ENCODE measurements at places on chromosomes 2 and 18.

GRCh38 chr2:28979576-28980366 is 1.3 kb upstream of the TOGARAM2 start:
- no peak for DNase-seq

DNA sequence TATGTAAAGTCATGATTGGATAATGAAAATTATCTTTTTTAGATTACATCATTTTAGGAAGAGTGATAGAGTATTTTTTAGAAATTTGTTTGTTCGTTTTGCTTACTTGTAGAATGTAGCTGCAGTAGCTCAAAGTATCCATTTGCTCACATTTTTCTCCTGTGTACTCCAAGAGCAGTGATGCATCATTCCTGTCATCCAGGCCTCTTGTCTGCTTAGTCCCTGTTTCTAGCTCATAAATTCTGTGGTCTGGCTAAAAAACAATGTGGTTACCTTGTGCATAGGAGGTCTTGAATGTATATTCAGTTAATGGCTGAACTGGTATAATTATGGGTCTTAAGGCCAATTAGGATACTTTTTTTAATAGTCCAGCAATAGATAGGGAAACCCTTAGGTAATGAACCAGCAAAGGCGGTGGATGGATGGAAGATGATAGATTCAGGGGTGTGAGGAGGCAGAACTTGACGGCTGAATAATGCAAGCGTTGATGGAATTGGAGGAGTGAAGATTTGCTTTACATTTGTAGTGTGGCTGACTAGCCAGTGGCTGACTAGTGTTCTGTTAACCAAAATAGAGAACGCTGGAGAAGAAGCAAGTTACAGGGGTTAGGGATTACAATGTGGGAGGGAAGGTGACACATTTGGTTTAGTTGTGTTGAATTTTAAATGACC is 145.0 kb downstream of the ZNF407 start:
- DNase-seq, result no peak

DNA sequence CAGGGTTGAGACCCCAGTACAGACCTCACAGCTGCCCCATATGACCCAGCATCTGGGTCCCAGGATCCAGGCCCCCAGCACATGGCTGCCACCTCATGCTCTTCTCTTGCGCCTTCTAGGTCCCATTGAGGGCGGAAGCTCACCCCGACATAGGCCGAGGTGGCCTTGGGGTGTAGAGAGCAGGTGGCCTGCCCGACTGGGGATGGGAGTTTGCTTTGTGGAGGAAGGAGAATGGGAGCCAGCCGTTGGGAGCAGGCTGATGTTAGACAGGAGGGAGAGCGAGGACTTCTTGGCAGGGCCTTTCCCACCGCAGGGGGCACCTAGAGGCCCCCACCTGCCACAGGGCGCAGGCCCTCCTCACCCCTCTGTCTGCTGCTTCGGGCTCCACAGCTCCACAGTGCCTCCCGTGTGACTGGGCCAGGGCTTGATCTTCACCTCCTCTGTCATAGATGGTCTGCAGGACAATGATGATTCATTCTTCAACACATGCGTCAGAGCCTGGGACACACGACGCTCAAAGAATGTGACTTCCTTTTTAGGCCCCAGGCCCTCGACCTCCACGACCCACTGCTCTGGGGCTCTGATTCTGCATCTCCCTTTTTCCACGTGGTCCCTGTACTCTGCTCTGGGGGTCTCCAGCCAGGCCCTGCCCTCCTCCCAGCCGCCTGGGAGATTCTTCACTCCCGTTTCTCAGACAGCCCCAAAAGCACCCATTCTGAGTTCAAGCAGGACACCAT is 86.6 kb upstream of the ODC1 start:
- DNase-seq, result no peak

DNA sequence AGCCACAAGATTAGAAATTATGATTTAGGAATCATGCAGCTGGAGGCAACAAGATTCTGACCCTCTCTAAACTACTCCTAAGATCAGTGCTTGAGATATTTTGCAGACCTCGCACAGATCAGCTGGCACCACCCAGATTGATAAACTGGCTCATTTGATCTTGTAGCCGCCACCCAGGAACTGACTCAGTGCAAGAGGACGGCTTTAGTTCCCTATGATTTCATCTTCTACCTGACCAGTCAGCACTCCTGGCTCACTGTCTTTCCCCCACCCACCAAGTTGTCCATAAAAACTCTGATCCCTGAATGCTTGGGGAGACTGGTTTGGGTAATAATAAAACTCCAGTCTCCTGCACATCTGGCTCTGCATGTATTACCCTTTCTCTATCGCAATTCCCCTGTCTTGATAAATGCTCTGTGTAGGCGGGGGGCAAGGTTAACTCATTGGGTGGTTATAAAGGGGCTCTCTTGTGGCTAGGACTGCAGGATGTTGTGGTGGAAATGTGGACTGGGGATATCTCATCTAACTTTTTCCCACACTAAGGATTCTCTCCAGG is 96.1 kb downstream of the ARL6IP6 start:
- no peak for DNase-seq

DNA sequence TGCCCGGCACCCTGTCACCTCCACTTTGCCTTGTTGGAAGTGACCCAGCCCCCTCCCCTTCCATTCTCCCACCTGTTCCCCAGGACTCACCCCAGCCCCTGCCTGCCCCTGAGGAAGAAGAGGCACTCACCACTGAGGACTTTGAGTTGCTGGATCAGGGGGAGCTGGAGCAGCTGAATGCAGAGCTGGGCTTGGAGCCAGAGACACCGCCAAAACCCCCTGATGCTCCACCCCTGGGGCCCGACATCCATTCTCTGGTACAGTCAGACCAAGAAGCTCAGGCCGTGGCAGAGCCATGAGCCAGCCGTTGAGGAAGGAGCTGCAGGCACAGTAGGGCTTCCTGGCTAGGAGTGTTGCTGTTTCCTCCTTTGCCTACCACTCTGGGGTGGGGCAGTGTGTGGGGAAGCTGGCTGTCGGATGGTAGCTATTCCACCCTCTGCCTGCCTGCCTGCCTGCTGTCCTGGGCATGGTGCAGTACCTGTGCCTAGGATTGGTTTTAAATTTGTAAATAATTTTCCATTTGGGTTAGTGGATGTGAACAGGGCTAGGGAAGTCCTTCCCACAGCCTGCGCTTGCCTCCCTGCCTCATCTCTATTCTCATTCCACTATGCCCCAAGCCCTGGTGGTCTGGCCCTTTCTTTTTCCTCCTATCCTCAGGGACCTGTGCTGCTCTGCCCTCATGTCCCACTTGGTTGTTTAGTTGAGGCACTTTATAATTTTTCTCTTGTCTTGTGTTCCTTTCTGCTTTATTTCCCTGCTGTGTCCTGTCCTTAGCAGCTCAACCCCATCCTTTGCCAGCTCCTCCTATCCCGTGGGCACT is 4.5 kb downstream of the RETREG2 start:
- DNase-seq, result peak; percentile 37

GRCh38 chr2:170530284-170530745 is 184.8 kb upstream of the SP5 start:
- DNase-seq, result no peak

DNA sequence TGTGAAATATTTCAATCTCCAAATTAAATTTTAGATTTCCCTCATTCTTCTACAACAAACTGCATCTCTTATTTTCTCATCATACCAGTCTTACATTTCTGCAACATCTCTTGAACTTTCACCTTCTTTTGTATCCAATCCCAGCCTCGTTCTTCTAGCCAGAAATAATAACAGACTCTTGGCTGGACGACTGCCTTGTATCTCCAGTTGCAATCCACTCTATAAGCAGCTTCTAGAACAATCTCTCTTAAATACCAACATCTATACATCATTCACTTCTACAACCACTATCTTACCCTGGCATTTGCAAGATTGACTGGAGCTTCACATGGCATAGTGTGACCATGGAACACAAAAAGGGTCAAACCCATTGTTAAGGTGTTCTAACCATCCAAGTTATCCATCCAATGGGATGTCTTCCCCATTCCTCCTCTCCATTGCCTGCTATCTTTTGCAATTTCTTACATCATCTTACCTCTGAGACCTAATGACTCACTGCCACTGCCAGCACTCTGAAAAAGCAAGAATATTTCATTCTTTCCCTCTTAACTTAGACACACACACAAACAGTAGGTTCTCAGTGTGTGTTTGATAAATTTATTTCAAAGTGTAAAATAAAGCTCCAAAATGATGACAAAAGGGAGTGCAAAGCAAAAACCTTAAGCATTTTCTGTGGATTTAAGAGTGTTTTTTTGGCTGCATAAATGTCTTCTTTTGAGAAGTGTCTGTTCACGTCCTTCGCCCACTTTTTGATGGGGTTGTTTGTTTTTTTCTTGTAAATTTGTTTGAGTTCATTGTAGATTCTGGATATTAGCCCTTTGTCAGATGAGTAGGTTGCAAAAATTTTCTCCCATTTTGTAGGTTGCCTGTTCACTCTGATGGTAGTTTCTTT is 145.6 kb downstream of the METTL4 start:
- no peak for DNase-seq

DNA sequence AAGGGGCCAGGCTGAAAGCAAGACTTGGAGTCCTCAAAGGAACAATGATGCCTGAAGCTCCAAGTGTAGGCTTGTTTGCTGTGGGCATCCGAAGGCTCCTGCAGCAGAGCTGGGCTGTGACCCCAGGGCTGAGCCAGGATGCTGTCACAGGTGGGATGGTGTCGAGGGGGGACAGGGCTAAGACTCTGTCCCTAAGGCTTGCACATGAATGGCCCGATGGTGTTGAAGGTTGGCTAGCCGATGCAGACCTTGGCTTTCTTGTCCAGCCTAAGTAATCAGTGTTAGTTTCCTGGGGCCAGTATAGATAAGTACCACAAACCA is 251.0 kb downstream of the NDUFA10 start:
- no peak for DNase-seq

GRCh38 chr18:79964330-79965118 is at the start of gene HSBP1L1:
Gene HSBP1L1, plus strand, starts transcription at chr18:79964643. Its CDS starts 93 bp downstream, at chr18:79964736.
- peak; percentile 46 for DNase-seq

- no peak for DNase-seq
Measured at GRCh38 chr2:151730262-151730975, 3.9 kb downstream of the NEB start.

- no peak for DNase-seq
Measured at GRCh38 chr2:158484892-158485556, 28.3 kb downstream of the PKP4 start.

GRCh38 chr18:68177807-68178702 is 536.9 kb downstream of the TMX3 start:
- no peak for DNase-seq

- DNase-seq, result no peak
Measured at GRCh38 chr2:54772531-54772930, 49.1 kb downstream of the EML6 start.

- no peak for DNase-seq
Measured at GRCh38 chr18:6638447-6638846, 91.1 kb upstream of the ARHGAP28 start.

DNA sequence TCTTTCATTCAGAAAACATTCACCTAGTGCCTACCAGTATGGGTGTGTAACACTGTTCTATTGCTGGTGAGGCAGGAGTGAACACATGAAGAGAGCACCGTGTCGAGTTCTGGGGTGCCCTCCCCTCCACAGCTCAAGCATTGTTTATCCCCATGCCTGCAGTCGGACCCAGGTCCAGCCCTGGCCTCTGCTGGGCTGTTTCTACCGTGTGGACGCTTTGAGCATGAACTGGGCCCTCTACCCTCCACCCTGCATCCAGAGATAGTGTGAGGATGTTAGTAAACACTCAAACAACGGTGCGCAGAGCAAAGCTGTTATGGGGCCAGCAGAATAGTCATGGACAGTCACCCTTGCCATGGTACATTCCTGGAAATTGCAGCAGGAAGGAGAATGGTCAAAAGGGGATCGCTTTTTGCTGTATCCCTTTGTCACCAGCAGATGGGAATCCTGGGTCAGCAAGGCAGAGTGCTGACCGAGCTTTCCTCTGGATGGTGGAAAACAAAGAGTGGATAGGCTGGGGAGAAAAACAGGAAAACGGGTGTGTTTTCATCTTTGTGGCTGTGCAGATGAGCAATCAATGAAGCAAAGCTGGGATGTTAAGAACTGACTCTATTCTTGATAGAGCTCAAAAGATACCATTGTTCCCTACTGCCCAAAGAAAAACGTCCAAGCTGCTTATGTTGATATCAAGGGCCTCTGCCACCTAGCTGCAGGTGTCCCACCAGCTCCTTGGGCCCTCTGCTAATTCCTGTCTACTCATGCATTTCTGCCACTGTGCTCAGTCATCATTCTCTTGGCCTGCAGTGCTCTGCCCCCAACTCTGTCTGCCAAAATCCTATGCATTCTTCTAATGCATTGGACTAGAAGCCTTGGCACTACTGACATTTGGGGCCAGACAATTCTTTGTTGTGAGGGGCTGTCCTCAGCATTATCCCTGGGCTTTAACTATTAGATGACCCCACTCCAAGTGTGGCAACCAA is 38.7 kb downstream of the REEP1 start:
- DNase-seq, result no peak

DNA sequence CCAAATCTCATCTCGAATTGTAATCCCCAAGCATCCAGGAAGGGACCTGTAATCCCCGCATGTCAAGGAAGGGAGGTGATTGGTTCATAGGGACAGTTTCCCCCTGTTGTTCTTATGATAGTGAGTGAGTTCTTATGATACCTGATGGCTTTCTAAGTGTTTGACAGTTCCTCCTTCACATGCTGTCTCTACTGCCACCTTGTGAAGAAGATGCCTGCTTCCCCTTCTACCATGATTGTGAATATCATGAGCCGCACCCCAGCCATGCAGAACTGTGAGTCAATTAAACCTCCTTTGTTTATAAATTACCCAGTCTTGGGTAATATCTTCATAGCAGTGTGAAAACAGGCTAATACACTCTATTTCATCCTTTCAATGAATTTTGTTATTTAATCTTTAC is 446.7 kb downstream of the RNF144A start:
- DNase-seq, result no peak

DNA sequence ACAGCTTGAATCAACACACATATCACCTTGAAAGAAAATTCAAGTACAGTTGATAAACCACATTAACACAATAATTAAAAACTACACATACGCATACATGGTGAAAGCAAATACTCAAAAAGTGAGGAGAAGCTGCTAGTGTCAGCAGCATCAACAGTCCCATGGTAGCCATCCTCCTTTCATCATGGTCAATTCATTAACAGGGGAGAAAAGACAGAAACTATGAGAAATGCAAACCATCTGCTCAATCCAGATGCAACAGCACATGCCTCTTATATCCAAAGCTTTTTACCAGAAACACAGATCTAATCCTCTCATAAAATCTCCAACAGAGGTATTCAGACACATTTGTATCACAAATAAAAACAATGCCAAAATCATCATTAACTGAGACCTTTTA is 81.9 kb upstream of the CHRNA1 start:
- DNase-seq, result no peak

GRCh38 chr2:81276595-81276994 is 972.0 kb upstream of the LRRTM1 start:
- no peak for DNase-seq

DNA sequence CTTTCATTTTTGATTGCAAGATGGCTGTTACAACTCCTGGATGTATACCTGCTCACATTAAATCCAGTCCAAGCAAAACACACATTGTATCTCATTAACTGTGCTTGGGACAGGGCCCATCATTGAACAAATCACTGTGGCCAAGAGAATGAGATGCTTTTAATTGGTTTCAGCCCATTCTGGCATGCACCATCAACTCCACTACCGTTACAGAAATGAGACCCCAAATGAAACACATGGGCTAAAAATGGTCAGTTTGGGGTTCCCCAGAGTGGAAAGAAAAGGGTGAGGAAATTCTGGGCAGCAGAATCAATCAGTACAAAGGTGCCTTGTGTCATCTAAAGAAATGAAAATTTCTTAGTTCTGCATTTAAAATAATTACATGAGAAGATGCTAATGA is 52.7 kb downstream of the FAM171B start:
- no peak for DNase-seq
